ENCODE measurements at places on chromosomes 5 and 9.

GRCh38 chr9:135500525-135501260 is at the start of gene MRPS2:
TSS of gene MRPS2 (plus strand) at chr9:135500682. CDS start at chr9:135500711, 29 bp downstream.
- peak; percentile 82 for DNase-seq

DNA sequence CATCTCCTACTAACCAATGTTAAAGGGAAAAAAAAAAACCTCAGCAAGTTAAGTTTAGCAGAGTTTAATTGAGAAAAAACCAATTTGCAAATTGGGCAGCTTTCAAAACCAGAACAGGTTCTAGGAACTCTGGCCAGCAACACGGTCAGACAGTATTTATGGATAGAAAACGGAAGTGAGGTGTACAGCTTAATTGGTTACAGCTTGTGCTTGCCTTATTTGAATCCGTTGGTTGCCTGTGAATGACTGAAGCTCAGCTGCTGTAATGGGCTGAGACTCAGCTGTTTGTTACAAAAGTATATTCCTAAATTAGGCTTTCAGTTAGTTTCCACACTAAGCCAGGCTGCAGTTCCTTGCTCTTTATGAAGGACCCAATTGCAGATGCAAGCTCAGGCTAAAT is 217.0 kb downstream of the SREK1 start:
- DNase-seq: no peak

- DNase-seq: peak; percentile 30
These were observed 1.3 kb downstream of the SEMA5A start for GRCh38 chr5:9544502-9545135.

GRCh38 chr9:137694962-137695875 is 76.4 kb downstream of the EHMT1 start:
- no peak for DNase-seq

DNA sequence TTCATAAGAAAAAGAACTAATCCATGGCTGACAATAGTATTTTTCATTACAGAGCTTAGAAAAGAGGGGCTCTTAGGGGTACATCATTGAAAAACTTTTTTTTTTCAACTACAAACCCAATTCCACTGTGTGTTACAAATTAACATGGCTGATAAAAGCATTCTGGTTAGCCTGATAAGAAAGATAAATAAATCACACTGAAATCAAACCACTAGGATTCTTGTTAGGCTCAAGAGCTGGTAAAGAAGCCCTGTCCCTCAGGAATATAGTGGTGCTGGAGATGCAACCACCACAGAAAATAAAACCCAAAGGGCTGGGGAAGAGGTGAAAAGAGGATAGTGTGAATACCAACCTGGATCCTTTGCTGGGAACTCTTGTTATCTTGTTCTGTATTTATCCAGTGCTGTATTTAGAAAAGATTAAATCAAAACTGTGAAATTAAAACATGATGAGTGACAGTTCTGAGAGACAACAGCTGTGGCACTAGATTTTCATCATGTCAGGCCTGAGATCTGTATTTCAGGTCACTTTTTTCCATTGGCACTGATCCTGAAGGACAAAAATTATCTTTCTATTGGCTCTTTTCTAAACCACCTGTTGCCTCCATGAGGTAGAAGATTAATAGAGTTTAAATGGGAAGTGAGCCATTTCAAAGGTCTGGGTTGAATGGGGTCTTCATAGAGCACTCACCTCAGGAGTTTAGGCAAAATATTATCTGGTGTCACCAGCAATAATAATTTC is 118.6 kb downstream of the ARRDC3 start:
- DNase-seq: no peak

- DNase-seq: no peak
These were observed at the start of gene ISL1 for GRCh38 chr5:51383131-51384121. TSS of gene ISL1 (plus strand) at chr5:51383448. CDS start at chr5:51383672, 224 bp downstream.

Measured in stimulated activated CD4-positive, alpha-beta T cell treated with anti-CD3 and anti-CD28 coated beads, Interleukin-4, amount 100 ng/mL, for 48 hours (primary cell).